Stimulated activated CD4-positive, alpha-beta T cell treated with anti-CD3 and anti-CD28 coated beads, Interleukin-15, amount 100 ng/mL, for 48 hours (primary cell): ENCODE measurements at places on chromosomes 5 and 9.

DNA sequence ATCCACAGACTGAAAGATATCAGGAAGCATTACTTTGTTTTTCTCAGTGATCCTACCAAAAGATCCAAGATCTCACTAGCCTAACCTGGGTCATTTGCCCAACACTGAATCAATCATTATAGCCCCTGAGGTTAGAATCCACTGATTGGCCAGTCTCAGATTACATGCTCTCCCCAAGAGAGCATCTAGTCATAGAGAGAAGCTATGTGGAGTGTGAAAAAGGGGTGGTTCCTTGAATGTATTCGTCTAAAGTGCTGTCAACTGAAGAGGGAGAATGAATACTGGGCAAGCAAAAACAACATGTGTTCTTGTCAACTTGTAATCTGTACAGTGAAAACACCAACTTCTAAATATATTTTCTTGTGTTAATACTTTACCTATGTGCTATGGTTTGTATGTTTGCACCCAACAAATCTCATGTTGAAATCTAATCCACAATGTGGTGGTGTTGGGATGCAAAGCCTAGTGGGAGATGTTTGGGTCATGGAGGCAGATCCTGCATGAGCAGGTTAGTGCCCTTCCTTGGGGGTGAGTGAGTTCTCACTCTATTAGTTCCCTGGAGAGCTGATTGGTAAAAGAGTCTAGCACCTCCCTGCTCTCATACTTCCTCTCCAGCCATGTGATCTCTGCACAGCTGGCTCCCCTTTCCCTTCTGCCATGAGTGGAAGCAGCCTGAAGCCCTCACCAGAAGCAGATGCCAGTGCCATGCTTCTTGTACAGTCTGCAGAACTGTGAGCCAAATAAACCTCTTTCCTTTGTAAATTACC, 60.3 kb upstream of the PJA2 start:
- no peak for DNase-seq

DNA sequence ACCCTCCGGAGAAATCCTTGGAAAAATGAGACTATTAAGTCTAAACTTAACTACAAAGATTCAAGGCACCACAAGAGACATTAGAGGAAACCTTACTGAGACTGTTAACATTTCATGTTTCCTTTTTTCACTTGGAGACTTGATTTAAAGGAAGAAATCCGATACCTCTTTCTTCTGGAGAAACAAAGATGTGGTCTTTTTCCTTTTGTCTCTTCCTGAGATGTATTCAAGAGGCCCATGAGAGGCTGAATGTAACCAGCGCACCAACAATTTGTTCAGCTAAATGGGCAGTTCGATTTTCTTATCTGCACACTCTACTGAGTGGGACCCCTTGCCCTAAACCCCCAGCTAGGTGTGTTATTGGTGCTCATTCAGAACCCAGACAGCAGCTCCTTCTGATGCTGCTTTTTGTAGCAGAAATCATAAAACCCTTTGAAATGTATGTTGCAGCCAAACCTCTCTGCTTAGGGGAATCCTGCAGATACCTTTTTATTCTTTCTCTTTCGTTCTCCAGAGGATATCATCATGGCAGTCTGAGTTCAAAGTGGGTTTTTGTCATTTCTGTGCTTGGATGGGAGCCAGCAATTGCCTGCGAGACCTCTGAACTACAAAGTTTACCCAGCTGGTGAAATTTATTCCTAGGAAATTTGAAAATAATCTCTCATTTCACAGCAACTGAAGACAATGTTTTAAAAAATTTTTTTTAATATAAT, 41.9 kb upstream of the ACTBL2 start:
- DNase-seq: no peak

DNA sequence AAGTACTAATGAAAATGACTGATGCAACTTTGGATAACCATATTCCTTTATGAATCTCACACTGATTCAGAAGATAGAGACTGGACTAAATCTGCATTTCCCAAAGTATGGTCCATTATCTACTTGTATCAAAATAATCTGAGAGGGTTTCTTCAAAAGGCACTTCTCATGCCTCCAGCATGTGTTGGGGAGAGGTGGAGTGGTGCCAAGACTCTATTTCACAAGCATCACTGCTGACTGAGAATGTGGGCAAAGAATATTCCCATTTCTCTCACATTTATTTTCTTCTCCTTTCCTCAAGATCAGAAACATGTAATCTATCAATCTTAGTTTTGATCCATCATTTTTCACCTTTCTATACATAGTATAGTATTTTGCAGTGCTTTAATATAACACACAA, 135.4 kb downstream of the GABRB2 start:
- DNase-seq: no peak

GRCh38 chr5:152125661-152126205, 201.1 kb upstream of the GLRA1 start:
- DNase-seq: no peak

GRCh38 chr5:982377-983237, 26.0 kb upstream of the NKD2 start:
- no peak for DNase-seq

- DNase-seq: no peak
These were observed 84.6 kb downstream of the CEMIP2 start for GRCh38 chr9:71683598-71684235.

GRCh38 chr5:81852291-81853029, 101.6 kb upstream of the SSBP2 start:
- no peak for DNase-seq

DNA sequence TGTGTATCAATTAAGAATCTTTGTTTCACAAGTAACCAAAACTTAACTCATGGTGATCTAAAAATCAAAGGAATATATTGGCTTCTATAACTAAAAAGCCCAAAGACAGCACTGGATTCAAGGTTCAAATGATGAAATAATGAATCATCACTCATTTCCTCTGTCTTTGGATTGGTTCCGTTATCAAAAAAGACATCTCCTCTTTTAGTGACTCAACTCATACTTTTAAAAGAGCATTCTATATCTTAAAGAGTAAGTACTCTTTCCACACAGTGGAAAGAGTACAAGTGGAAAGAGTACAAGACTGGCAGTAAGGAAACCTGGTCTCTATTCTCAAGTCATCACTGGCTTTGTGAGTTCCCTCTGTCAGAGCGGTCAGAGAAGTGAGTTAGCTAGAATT, 141.4 kb upstream of the NMUR2 start:
- no peak for DNase-seq

GRCh38 chr5:61878471-61878870, 427.5 kb upstream of the KIF2A start:
- no peak for DNase-seq

DNA sequence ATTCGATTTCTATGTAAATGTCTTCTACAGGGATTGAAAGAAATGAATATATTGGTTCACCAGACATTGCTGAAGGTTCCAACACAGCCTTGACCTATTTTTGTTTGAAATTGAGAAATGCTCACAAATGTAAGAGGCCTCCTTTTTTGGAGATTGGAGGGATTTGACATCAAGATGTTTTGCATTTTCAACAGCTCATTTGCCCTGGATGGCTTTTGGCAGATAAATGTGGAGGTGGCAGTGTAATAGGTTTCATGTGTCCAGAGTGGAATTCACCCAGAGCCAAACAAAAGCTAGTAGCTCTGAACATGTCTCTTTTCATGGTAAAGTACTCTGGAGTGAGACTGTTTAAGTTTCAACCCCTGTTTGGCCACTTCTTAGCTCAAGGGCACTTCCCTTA, 77.3 kb downstream of the PALM2AKAP2 start:
- no peak for DNase-seq

DNA sequence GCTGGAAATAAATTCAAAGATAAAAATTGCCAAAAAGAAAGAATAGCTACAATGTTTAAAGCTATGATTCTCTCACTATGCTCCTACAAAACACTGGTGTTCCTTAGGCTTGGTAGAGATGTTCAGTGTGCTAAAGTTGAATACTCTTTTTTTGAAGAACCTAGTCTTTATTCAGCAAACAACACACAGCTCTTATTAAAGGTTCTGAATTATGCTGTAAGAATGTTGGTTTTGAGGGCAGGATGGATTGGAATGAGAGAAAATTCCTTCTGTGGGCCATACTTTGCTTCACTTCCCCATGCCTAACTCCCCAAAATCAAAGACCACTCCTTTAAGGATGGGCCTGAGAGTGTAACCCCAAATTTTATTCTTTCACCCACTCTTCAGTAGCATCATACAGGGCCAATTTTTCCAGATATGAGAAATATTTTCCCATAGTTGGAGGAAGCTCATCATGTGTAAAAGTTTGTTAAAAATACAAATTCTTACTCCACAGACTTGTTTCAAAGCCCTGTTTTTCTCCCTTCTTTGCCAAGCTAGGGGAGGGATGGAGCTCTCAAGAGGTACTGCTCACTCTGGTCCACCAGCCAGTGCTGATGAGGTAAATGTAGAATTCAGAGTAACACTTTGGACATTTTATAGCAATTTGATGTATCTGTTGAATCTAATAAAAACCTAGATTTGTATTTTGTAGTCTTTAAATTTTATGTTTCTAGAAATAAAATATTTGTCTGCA, 99.3 kb downstream of the GDNF start:
- DNase-seq: no peak

- no peak for DNase-seq
These were observed 143.4 kb upstream of the APC start for GRCh38 chr5:112594095-112594850.

DNA sequence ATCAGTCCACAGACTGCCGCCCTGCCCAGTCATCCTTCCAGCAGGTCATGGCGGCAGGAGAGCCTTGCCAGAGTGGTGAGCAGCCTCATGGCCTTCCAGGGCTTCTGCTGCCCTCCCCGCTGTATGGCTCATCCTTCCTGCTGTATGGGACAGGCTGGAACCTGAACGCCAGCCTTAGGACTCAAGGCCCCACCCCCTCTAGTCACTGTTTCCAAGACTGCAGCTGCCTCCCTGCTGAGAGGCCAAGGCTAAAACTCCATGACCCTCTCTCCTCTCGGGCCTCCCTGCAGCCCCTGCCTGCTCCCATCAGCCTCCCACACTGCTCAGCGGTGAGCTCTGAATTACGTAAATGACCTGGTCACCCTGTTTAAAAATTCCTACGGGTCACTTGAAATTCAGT, 227.5 kb downstream of the AGTPBP1 start:
- DNase-seq: no peak

DNA sequence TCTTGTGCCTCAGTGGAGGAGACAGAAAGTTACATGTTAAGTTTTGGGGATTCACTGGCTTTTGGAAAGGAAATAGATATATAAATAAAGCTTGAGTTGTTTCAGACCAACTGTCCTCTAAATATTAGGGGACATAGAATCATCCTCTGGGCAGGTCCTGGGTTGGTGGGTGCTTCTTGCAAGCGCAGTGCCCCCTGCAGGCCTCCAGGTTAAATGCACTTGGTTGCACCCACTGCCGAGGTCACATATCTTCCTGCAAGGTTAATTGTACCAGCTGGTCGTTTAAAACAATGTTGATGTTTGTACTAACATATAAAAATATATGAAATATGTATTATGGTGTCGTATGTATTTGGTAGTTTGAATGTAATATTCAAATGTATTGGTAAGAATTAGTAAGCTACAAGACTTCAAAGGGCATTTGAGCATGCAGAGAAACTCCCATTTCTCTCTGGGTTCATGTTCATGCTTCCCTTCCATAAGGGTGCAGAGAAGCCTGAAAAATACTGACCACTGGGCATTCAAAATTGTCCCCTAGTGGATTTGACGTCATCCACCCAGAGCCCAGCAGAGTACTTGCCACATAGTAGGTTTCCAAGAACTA, 87.0 kb downstream of the ZNF618 start:
- peak; percentile 16 for DNase-seq

- DNase-seq: no peak
These were observed 127.2 kb upstream of the LARP1 start for GRCh38 chr5:154627698-154628678.

DNA sequence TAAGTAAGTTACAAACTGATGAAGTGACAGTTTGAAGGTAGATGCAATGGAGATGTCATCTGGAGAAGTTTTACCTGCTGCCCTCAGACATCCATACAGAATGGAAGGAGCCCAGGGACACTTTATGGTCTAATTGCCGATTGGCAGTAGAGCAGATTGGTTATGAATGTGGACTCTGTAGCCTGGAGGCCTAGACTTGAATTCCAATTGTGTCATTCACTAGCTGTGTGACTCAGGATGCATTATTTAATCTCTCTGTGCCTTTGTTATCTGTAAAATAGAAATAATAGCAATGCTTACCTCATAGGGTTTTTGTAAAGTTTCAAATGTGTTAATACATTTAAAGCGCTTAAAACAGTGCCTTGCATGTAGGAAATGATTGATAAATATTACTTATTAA, 5.2 kb upstream of the TCERG1 start:
- DNase-seq: no peak

- no peak for DNase-seq
These were observed 703.5 kb upstream of the RGMB start for GRCh38 chr5:98069876-98070512.

DNA sequence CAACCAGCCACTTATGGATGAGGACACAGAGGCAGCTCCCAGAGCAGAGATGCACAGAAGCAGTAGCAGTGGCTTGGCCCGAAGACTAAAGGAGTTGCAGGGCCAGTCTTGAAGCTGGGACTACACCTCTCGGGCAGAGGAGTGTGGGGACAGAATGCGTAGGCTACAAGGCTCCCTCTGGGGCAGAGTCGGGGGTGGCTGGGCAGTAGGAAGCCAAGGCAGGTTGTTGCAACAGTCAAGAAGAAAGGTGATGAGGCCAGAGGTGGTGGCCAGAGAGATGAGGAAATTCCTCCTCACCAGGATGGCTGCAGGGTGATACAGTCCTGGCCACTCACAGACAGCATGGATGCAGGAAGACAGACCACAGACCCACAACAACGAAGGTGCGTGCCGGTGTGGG, 4.9 kb upstream of the N4BP3 start:
- DNase-seq: no peak

DNA sequence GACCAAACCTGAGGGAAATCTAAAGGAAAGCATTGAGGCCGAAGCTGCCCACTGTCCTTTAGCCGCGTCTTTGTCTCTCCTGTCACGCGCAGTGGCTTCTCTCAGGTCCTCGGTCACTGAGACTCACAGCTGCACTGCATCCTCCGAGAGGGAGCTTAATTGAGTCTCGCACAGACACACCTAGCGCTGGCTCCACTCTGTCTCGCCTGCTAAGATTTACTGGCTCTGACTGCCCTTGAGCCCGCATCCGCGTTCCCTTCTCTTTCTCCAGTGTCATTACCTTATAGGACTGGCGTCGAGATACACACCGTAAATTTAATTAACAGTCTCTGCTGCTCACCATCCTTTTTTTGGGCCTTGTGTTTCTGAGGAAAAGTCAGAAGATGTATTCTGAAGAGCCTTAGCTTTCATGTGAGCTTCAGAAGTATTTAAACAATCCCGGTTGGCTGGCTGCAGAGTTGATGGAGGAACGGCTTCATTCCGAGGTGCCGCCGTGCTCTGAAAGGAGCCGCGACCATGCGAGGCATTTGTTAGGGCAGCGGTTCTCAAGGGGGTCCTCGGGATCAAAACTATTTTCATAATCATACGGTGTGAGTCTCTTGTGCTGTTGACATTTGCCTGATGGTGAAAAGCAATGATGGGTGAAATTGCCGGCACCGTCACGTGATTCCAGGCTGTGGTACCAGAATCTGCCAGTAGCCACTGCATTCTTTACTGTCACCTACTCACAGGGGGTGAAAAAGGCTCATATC, 58.3 kb downstream of the GPR107 start:
- DNase-seq: no peak
